ENCODE measurements at places on chromosomes 12 and 14. TPM values are rescaled to one million over a fixed set of nuclear protein-coding genes. Genes with fewer than 3 reads are reported as not detected.

- ATAC-seq = no peak
- peaks cover 18% of the 10 kb centered on the region for H3K4me1 ChIP-seq
- no peaks in the 10 kb centered on the region for H3K27me3 ChIP-seq
- no peaks in the 10 kb centered on the region for H3K36me3 ChIP-seq
- H3K4me3 ChIP-seq = no peak overlapping the region
Measured at GRCh38 chr12:89995870-89996269, 287.2 kb upstream of the ATP2B1 start.

- no peak for ATAC-seq
- peaks cover 15% of the 10 kb centered on the region for H3K4me1 ChIP-seq
- no peak overlapping the region for H3K27ac ChIP-seq
- peaks cover 85% of the 10 kb centered on the region for H3K27me3 ChIP-seq
- peaks cover 13% of the 10 kb centered on the region for H3K36me3 ChIP-seq
Measured at GRCh38 chr12:53967421-53967925, 5.5 kb upstream of the HOXC11 start.

The PIANP gene
- total RNA-seq = 0.41 TPM

- no peaks in the 10 kb centered on the region for H3K36me3 ChIP-seq
- peak overlapping the region; percentile 71 for H3K4me3 ChIP-seq
- peak overlapping the region; percentile 88 for H3K27ac ChIP-seq
- peaks cover 9% of the 10 kb centered on the region for H3K4me1 ChIP-seq
Measured at GRCh38 chr14:65170318-65170717, 68.0 kb upstream of the MAX start.

The CDCA3 gene
- 86.9 TPM for total RNA-seq

Measured in activated T-helper 17 cell treated with anti-CD3 and anti-CD28 coated beads, Interleukin-2, amount 50 U/mL, for 72 hours (primary cell).